HS-27A (cell line): ENCODE measurements at places on chromosomes 1 and 21.

GRCh38 chr1:51270751-51271150, 34.7 kb downstream of the RNF11 start:
- DNase-seq, result no peak

DNA sequence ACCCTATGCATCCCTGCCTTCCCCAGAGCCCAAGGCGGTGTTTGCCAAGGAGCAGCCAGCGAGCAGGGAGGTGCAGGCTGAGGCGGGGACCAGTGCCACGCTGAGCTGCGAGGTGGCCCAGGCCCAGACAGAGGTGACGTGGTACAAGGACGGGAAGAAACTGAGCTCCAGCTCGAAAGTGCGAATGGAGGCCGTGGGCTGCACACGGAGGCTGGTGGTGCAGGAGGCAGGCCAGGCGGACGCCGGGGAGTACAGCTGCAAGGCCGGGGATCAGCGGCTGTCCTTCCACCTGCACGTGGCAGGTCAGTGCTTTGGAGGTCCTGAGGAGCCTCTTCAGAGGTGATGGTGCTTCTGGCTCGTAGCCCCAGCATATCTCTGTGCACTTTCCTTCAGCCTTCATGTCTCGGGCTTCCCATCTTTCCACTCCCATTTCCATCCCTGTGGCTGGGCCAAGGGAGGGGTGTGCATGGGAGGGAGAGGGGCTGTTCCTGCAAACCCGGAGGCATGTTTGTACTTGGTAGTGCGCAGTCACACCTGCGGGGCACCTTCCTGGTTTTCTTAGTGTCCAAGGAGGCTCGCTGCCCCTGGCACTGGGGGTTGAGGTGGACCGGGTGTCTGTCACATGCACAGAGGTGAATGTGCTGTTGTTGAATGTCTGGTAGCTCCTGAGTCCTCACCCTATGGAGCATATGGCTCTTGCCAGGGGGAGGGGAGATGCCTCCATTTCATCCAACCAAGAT, 56.4 kb downstream of the OBSCN start:
- DNase-seq, result no peak

DNA sequence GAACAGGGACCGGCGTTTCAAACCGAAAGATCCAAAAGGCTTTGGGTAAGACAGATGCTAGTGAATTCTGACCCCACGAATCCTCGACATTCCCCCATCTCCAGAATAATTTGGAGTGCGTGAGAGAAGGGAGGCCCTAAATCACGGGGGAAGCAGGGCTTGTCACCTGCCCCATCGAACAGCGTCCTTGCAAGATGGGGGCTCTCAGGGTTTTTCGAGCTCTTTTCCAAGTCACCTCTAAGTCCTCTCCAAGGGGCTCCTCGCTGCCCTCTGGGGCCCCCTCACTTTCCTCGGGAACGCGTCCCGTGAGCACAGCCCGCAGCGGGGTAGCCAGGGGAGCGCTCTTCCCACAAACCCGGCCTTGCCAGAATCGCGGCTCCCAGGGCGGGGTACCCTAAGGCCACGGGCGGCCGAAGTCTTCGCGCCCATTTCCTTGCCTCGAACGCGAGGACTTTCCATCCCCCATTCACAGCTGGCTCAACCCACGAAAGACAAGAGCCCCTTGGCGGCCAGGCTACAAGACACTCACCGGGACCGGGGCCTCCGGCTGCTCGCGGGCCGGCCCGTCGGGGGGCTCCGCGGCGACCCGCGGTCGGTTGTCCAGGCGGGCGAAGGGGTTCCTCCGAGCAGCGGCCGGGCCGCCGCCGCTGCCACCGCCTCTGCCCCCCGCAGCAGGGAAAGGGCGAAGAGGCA, 546 bp downstream of the DONSON start:
- peak; percentile 49 for DNase-seq

DNA sequence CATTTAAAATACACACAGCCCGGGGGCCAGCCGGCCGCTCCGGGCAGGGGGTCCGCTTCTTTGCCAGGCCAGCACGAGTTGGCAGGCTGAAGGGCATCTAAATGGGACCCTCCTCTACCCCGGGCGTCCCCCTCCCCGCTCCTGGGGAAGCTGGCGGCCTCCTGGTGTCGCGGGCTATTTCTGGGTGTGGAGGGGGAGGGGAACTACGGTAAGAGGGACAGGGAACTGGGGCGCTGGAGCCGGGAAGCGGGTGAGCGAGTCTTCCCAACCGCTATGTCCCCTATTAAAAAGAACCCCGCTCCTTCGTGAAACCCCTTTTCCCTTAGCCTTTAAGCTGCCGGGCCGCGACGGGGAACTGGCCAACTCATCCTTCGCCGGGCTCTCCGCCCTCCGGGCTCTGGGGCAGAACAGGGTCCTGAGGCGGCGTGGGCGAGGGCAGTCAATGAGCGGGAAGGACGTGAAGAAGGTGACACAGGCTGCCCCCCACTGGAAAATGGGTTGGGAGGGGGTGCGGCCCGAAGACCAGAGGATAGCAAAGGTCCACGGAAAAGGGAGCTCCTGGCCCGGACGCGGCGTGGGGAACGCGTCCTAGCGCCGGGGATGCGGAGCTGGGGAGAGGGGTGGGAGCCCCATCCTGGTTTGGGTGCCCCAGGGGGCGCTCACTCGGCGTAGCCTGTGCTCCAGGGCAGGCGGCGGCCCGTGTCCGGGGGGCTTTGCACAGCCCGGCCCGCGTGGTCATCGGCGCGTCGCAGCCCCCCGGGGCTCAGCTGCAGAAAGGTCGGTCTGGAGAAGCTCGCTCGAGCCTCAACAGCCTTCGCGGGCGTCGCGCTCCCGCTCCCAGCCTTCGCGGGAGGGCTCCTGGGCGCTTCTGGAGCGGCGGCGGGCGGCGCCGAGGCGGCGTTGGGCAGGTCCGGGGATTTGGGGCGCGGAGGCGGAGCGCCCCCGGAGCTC, 544 bp downstream of the PPM1J start:
- peak; percentile 14 for DNase-seq

- DNase-seq, result no peak
Observed at GRCh38 chr1:217642455-217642854, 11.3 kb downstream of the SPATA17 start.

- DNase-seq, result no peak
Observed at GRCh38 chr1:36433102-36433501, 17.1 kb downstream of the OSCP1 start.

- DNase-seq, result no peak
Observed at GRCh38 chr1:2208309-2209239, 14.0 kb upstream of the FAAP20 start.

DNA sequence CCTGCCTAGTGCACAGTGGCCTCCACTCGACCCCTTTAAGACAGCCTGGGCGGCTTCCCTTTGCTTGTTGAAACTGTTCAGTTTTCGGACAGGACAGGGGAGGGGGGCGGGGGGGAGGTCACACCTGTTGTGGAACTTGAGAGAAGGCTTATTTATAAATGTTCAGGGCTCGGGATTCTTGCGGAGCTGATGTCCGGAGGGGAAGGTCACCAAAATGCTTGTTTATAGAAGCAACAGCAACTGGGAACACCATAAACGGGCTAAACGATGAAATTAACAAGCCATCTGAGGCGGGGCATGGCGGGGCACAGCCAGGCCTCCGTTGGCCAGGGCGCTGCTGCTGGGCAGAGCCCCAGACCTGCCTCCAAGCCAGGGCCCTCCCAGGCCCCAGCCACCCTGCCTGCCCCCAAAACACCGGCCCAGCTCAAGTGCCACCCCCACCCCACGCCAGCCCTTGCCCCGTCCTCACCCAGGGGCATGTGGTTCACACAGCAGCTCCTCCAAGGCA, 59.8 kb upstream of the CASZ1 start:
- no peak for DNase-seq

DNA sequence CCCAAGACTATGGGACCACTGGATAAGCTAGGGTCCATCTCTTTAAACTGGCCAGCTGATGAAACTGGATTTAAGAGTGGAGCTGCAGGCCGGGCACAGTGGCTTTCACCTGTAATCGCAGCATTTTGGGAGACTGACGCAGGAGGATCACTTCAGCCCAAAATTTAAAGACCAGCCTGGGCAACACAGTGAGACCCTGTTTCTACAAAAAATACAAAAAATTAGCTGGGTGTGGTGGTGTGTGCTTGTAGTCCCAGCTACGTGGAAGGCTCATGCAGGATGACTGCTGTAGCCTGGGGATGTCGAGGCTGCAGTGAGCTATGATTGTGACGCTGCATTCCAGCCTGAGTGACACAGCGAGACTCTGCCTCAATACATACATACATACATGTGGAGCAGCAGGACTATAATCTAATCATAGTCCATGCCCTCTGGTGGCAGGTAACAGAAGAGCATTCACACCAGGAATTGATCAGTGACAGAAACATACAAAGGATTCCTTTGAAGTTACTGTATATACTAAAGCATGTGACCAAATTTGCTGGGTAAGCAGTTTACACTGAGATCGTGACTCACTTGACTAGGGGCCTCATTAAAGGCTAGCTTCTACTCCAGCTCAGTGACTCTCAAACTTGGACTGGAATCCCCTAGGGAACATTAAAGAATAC, 101.5 kb upstream of the SLFNL1 start:
- peak; percentile 82 for DNase-seq

DNA sequence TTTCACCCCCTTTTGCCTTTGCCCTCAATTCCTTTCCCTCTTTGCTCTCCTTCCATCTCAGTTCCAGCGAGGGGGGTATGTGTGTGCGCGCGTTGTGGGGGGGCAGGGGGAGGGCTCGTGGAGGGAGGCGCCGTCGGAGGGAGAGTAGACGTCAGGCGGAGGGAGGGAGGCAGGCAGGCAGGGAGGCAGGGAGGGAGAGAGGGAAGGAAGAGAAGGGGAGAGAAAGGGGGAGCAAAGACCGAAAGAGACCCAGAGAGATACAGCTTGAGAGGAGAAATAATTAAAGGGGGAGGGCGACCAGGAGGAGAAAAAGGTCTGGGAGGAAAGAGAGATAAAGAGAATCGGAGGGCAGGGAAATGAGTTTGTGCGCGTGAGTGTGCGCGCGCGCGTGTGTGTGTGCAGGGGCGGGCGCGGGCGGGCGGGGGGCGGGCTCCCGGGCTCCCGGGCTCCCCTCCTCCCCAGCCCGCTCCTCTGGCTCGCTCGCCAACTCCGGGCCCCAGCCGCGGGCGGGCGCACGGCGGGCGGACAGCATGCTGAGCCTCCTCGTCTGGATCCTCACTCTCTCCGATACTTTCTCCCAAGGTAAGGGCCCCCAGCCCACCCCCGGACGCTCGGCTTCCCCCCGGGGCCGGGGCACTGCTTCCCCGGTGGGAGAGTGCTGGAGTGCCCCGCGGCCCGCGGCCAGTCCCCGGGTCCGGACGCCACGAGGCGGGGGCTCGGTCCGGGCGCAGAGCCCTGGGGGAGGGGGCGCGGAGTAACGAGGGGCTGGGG, at the start of gene KIRREL1:
Gene KIRREL1, plus strand, starts transcription at position 499 of the 771 bp plus-strand sequence. Its CDS starts 32 bp downstream, at position 531.
- DNase-seq, result no peak

DNA sequence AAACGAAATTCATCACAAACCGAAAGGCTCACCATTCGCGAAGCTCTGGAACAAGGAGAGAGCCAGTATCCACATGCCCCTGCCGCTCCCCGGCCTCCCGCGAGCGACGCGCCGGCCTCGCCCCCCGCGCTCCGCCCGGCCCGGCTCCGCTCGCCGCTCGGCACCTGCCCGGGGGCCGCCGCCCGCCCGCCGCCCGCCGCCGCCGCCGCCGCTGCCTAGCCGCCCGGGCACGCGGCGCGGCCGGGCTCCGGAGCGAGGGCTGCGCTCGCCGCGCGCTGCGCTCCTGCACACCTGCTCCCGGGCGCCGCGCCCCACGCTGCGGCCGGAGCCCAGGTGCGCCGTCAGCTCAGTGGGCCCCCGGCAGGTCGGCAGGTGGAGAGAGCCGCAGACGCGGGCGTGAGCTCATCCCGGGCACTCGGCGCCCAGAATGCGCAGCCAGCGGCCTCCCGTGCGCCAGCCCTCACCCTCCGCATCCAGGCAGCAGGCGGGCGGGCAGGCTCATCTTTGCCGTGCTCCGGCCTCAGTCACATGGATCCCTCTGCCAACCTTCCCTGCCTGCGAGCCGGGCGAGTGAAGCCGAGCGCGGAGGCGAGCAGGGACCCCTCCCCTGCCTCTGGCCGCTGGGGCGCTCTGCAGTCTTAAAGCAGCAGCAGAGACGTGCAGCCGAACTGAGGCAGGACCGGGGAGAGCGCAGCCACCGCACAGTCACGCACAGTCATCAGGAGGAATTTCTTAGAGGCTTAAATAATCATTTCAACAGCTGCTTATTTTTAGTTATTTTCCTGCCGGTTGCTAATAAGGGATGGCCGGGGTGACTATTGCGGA, at the start of gene DSCAM:
Gene DSCAM, minus strand, starts transcription at position 572 of the 825 bp plus-strand sequence. Its CDS starts 497 bp downstream, at position 75.
- DNase-seq, result no peak
